ENCODE measurements at places on chromosomes 6 and 20.

DNA sequence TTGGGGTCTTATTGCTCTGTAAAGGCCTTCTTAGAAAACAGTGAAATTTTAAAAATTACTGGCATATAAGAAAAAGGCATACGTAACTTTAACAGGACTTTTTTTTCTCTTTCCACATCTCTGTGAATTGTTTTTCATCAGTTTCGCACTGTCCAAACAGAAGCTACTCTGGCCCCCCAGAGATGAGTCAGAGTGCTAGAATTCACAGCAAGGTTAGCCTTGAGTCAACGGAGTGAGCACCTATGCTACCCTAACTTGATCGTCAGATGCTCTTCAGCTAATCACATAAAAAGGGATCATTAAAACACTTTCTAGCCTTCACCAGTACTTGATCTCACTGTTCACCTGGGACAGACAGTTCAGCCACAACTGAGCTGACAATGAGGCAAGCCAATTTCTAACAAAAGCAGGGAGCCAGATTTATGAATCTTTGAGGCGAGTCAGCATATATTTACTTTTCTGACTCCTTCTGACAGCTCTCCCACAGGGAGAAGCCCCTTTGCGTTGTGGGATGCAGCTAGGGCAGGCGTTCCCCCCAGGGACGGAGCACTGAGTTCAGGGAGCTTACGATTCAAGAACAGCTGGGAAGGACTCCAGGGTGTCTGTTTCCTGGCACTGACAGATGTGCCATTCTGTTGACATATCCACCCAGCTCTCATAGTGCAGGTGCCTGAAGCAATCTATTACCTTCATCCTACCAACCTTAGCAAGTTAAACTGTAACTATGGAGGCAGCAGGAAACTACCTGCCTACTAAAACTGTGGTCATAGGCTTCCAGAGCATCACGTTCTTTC lies 46.4 kb upstream of the SPDEF start:
- no peak for DNase-seq

- DNase-seq: no peak
These were observed 50.0 kb upstream of the SLC22A23 start for GRCh38 chr6:3506751-3507383.

- DNase-seq: no peak
These were observed 1.4 kb downstream of the CST8 start for GRCh38 chr20:23492292-23492691.

DNA sequence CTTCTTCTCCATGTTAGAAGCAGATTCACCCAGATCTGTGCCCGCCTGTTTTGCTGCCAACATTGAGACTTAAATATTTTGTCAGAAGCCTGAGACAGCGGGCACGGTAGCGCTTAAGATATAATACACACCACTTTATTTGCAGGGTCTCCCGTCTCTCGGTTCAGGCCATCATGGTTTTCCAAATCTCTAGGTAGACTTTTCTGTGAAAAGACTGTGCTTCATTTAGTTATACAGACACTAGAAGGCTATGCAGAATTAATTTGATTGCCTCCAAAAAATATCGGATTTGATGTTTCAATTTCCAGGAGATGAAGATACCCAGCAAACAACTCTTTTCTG lies 598 bp downstream of the TBP start:
- no peak for DNase-seq

- DNase-seq: no peak
These were observed 10.9 kb downstream of the DEFB129 start for GRCh38 chr20:237929-238328.

- no peak for DNase-seq
These were observed 801 bp downstream of the FBXL4 start for GRCh38 chr6:98946879-98947410.

GRCh38 chr6:24778121-24778520 lies 3.4 kb downstream of the GMNN start:
- DNase-seq: no peak

DNA sequence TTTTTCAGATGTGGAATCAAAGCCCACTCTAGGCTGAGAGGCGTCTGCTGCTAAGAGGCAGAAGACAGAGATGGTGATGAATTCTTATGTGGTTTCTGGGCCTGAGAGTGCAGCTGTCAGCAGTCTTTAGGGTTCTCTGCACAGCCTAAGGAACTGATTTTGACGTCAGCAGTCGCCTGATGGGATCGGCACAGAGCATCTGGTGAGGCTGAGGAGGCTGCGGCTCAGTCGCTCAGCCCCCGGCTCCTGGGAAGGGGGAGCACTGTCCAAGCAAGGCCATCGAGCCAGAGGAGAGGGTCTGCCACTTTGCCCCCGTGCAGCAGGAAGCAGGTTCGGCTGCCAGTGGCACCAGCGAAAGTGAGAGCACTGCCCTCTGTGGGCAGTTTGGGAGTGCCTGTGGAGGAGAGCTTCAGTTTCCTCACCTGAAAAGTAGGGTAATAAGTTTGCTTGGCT lies 92.5 kb downstream of the TCP11 start:
- DNase-seq: peak; percentile 67

GRCh38 chr6:153367021-153367420 lies 235.9 kb upstream of the RGS17 start:
- DNase-seq: no peak

GRCh38 chr6:32484614-32484998 lies 44.9 kb downstream of the HLA-DRA start:
- no peak for DNase-seq

- peak; percentile 85 for DNase-seq
These were observed 17.1 kb downstream of the REPS1 start for GRCh38 chr6:138970856-138971425.

- no peak for DNase-seq
These were observed 62.3 kb downstream of the LAMP5 start for GRCh38 chr20:9576695-9577094.

GRCh38 chr6:39209911-39210310 lies 19.4 kb downstream of the KCNK5 start:
- no peak for DNase-seq

DNA sequence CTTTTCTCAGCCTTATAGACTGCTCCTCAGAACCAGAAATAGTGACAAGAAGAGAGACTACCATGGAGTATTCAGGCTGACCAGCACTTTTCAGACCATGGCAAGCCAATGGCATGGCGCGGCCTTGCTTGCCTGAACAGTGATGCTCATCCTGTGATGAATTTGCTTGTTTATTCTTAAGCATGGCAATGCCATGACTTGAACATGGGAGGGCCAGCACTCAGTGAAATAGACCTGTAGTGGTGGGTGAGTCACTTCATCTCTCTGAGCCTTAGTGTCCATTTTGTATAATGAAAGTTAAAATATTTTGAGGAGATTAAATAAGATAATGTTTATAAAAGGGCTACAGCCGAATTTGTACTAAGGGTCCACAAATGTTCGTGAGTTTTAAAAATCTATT lies 79.1 kb downstream of the LRRC1 start:
- DNase-seq: no peak

DNA sequence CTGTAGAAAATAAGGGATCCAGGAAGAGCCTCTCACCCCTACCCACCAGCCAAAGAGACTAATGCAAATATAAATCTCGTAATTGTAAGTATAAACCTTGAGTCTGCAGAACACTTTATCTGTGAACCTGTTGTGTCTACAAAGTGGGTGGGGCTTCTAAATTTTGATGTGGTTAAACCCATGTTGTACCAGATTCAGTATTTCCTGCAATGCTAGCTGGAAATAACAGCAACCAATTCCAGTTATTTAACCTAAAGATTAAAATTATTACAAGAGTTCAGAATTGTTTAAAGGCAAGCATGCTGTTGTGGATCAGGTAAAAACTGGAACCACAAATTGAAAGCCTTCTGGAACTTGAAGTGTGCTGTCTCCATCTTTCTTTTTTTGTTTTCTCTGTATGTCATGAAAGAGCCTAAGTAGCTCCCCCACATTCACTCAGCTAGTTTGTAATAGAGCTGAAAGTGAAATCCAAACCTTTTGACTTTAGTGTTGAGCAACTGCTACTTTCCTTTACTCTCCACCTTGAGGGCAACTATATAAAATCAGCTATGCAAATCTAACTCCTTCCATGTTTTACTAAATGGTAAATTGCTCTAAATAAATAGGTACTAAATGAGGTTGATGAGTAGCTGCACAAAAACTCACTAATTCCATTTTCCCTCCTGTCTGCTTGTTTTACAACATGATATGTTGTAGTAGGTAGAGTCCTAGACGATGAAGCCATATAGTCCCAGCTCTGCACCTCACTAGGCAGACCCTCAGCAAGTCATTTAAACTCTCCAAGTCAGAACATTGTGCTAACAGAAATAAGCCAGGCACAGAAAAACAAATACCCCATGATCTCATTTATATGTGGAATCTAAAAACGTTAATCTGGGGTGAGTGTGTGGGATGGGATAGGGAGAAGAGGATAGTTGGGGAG lies 17.9 kb upstream of the THEMIS start:
- DNase-seq: no peak

DNA sequence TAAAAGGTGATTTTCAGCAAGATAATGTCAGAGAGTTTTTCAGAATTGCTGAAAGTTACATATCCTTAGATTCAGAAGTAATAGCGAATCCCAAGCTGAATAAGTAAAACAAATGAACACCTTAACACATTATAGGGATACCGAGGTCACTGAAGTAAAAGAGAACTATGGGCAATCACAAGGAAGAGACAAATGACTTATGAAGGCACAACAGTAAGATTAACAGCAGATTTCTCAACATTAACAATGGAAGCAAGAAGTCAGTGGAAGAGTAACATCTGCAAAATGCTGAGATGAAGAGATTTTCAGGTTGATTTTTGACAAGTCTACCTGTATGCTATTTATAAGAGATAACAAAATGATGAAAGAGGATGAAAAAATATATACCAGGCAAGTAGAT lies 86.1 kb upstream of the EZR start:
- DNase-seq: no peak
